ENCODE measurements at places on chromosomes 2 and 18. TPM values are rescaled to one million over a fixed set of nuclear protein-coding genes. Genes with fewer than 3 reads are reported as not detected.

GRCh38 chr2:215705771-215706361 is 270.0 kb upstream of the FN1 start:
- DNase-seq, result peak; percentile 65

DNA sequence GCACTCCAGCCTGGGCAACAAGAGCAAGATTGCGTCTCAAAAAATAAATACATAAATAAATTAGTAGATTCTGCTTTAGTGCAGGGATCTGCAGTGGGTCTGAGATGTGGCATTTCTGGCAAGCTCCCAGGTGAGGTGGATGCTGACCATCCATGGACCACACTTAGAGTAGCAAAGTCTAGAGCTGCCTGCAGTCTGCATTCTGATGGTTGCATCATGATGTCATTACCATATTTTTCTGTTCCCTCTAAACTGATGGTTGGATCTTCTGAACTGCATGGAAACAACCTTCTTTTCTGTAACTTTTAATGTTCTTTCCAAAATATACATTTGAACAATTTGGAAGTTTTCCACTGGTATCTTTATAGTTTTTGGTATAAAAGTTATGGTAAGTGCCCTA is 42.9 kb downstream of the MYL12B start:
- DNase-seq, result no peak

GRCh38 chr18:49185623-49186022 is 234.9 kb upstream of the SMAD7 start:
- DNase-seq, result no peak

DNA sequence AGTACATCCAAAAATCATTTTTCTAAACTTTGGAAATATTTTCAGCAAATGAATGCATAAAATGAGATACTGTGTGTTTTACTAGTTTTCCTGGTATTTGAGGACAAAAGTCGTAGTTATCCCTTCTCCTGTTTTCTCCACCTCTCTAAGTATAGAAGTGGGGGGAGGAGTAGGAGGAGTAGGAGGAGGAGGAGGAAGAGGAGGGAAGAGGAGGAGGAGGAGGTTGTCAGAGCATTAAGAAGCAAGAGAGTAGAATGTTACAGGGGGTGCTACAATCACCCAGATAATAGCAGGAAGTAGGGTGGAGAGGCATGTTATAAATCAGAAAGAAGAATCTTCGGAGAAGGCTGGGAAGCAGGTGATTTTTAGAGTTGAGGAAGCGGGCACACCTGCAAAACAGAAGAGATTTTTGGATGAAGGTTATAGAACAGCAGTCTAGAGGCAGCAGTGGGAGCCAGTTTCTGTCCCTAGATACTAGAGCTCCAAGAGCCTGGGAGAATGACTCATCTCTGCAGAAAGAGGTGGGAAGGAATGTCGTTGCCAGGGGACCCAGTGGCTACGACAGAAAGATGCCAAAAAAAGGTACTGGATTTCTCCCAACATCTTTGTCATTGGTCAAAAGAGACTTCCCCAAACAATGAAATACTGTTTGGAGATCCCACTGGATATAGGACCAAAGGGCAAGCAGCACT is 44.2 kb upstream of the AQP4 start:
- DNase-seq, result no peak

DNA sequence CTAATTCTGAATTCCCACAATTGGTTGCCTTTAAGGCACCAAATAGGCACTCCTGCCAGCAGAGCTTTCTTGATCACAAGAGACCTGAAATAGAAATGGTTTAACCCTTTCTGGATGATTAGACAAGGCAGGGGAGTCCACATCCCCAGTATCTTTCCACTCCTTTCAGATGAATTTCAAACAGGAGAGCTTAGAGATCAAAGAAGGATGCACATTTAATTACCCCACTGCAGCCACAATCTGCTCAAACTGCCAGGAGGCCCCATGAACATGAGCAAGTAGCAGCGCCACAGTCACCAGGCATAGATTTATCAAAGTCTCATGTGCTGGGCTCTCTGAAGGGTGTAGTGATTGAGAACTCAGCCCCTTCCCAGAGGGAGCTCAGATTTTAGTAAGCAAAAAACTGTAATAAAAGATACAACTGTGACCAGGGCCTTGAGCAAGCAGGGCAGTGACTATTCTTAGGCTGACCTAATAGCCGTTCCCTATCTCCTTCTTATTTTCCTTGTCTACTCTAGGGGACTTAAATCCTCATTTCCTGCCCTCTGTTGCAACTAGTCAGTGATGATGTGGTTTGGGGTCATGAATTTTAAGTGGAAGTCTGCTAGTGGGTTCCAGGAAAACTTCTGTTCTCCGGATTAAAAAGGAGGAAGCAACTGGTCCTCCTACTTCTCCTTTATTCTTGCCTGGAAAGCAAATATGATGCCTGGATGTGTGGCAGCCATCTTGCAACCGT is 53.7 kb downstream of the SLC4A3 start:
- DNase-seq, result no peak

The CDCA7 gene
- 7.8 TPM for total RNA-seq

The SIX3 gene
- total RNA-seq, result not detected

DNA sequence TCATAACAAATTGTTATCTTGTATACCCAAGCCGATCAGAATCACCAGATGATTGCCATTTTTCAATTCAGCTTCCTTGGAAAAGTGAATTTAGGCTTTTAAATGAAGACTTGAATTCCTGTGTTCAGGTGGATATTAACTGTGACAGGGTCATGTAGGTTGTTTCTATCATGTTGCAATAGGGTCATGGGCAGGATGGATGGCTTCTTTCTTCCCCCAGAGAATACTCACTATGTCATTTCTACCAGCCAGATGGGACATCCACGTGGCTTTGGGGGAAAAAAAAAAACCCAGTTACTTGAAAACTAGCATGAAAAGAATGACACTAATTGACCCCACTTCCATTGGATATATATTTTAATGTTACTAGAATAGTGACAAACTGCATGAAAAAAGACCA is 14.6 kb upstream of the DSG2 start:
- no peak for DNase-seq

The TANK gene
- total RNA-seq, result 29.5 TPM

DNA sequence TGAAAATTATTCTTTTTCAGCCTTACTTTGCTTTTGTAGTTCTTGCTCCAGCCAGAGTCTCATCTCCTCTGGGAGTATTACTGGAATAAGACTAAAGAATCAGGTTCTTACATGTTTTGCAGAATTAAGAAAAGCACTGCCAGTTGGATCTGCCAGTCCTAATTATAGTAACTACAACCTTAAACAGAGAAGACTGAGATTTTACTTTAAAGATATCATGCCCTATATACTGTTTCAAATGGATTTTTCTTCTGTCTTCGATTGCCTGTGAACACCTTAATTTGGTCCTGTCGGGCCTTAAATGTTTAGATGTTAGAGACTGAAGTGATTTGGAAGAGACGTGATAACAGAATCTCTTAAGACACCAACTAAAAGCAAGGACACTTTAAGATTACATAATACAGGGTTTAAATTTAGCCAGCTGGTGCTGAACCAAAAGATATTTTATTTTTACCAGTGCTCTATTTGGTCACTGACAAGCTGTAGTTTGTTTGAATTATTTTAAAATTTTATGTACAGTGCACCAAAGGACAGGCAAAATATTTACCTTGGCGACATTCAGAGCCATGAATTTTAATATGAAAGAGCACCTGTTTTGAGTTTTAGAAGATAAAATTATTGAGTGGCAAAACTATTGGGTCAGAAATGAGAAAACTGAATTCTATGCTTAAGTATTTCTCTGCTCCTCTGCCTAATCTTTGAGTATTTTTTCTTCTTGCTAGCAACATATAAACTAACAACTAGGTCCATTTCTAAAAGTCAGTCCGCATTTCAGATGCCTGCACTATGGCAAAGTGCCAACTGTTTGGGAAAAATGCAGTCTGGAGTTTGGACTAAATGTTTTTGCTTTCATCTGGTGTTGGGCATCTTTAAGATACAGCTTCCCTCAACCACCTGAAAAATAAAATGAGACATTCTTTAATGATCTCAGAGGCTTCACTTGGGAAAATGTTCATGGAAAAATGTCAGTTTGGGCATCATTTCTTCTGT is 300.0 kb downstream of the XIRP2 start:
- peak; percentile 83 for DNase-seq

GRCh38 chr2:45412754-45413379 is 198.2 kb downstream of the SRBD1 start:
- DNase-seq, result peak; percentile 93

DNA sequence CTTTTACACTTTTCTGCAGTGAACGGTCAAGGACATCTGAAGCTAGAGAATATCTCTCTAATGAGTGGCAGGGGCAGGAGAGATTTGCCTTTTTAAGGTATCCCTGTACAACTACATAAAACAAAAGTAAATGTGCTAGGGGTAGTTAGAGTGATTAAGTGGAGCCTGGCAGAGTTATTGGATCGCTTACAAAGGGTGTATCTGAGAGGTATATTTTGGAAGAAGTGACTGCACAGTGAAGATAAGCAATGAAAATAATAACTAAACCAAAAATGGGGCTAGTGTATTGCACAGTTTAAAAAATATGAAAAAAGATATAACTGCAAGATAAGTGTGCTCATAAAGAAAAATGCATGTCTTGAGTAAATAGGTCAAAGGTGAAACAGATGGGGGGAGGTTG is 193.5 kb upstream of the EPC2 start:
- DNase-seq, result no peak

DNA sequence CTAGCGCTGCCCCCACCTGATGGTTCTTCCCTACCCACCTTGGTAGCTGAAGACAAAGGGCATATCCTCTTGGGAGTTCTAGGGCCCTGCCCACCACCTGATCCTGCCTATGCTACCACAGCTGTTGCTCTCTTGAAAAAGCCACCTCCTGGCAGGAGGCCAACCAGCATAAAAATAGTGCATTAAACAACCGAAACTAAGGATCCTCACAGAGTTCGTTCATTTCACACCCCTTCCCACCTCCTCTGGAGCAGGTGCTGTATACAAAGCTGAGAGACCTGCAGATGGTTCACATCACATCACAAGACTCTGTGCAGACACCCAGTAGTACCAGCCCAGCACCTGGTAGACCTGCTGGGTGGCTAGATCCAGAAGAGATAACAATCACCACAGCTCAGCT is 1348.0 kb upstream of the TMEFF2 start:
- DNase-seq, result no peak

GRCh38 chr2:74436848-74437695 is 4.7 kb downstream of the RTKN start:
- DNase-seq, result no peak

DNA sequence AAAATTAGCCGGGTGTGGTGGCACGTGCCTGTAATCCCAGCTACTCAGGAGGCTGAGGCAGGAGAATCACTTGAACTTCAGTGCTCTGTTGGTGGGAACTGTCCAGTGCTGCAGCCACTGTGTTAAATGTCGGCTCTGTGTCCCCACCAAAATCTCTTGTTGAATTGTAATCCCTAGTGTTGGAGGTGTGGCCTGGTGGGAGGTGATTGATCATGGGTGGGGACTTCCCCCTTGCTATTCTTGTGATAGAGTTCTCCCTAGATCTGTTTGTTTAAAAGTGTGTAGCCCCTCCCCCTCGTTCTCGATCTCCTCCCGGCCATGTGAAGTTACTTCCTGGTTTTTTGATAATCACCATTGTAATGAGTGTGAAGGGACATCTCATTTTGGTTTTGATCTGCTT is 9.8 kb upstream of the RPL31 start:
- DNase-seq, result no peak

- no peak for DNase-seq
Measured at GRCh38 chr2:30990671-30991070, 147.6 kb downstream of the GALNT14 start.

DNA sequence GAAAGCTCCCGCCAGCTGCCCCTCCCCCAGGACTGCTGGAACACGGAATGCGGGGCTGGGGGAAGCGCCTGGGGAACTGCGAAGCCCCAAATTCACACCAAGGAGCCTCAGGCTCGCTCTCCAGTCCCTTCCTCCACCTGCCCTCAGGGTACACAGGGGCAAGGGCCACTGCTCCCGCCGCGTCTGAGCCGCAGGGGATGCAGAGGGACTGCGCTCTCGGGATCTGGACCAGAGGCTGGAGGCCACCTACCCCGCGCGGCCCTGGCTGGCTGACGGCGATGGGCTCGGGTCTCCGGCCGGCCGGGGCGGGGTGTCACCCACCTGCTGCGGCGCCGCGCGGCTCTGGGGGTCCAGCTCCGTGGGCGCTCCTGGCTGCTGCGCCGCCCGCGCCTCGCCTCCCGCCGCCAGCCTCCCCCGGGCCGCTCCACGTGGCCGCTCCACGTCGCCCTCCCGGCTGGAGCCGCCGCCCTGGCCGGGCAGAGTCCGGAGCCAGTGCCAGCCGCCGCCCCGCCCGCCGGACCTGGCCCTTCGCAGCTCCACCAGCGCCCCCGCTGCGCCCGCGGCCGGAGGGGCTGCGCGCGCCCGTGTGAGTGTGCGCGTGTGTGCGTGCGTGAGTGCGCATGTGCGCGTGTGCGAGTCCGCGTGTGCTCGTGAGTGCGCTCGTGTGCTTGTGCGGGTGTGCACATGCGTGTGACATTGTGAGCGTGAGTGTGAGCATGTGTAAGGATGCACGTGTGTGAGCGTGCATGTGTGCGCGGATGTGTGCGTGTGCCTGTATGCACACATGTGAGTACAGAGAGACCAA is at the start of gene CGREF1:
Gene CGREF1, minus strand, starts transcription at position 604 of the 805 bp plus-strand sequence. CDS start 14,762 bp downstream, outside the sequence.
- no peak for DNase-seq

GRCh38 chr2:22795287-22795866 is 589.6 kb upstream of the KLHL29 start:
- DNase-seq, result no peak

- no peak for DNase-seq
Measured at GRCh38 chr2:443741-444140, 155.8 kb upstream of the ALKAL2 start.

The LRATD1 gene
- total RNA-seq, result 4.8 TPM

The HOXD13 gene
- total RNA-seq, result 0.31 TPM

The OST4 gene
- total RNA-seq, result 376 TPM

- no peak for DNase-seq
Measured at GRCh38 chr2:38898256-38898655, 8.6 kb downstream of the ARHGEF33 start.

DNA sequence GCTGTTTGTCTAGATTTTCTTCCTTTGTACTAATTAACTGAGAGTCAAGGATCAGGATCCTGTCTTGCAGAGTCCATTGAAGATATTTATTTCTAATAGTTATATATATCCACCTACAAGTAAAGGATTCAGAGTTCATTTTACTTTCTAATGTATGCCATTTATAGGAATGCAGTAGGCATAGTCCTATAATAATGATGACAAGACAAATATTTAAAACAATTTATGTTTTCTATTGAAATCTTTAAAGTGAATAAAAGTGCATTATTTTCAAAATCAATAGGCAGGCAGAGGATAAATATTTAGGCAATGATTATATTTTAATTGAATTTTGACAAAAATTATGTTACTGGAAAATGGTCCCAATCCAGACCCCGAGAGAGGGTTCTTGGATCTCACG is 1430.8 kb upstream of the NXPH2 start:
- no peak for DNase-seq

DNA sequence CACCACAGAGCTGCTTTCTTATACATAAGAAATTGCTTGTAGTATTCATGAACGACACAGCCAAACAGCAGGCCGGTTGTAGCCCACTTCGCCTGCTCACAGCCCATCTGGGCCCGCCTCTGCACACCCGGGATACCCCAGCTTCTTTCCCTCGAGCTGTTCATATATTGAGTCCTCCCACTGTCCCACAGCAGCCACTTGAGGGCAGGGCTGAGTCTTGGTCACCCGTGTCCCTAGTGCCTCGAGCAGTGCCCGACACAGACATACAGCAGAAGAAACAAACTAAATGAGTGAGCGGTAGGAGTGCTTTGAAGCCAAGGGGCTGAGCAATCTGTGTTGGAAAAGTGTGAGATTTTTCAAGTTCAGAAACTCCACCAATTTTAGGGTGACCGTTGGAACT is 251.4 kb downstream of the KLHL29 start:
- DNase-seq, result peak; percentile 57

The POTEI gene
- not detected for total RNA-seq

The GALNT3 gene
- 0.49 TPM for total RNA-seq
